Esophagus muscularis mucosa (tissue), 4 donors: ENCODE measurements at places on chromosomes 5 and 9. TPM values are rescaled to one million over a fixed set of nuclear protein-coding genes. Genes with fewer than 3 reads are reported as not detected.

Gene SPAG8
- total RNA-seq: 2.0 TPM

Gene UBLCP1
- 19.7 TPM for total RNA-seq

Gene SEMA6A
- total RNA-seq: 11.6 TPM

Gene FOXI1
- total RNA-seq: not detected

Gene SLC1A3
- 24.9 TPM for total RNA-seq

Gene SLIT3
- 43.6 TPM for total RNA-seq

Gene CCDC69
- total RNA-seq: 341 TPM

Gene CACFD1
- 21.7 TPM for total RNA-seq

DNA sequence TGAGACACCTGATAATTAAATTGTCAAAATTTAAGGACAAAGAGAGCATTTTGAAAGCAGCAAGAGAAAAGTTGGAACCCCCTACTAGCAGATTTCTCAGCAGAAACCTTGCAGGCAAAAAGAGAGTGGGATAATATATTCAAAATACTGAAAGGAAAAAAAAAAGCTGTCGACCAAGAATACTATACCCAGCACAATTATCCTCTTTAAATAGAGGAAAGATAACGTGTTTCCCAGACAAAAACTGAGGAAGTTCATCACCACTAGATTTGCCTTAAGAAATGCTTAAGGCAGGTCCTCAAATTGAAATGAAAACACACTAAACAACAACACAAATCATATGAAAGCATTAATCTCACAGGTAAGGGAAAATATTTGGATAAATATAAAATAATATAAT lies 27.0 kb downstream of the HSD17B3 start:
- H3K36me3 ChIP-seq: no peaks in the 10 kb centered on the region
- H3K27me3 ChIP-seq: no peaks in the 10 kb centered on the region
- no peak for DNase-seq
- no peak overlapping the region for H3K4me3 ChIP-seq

DNA sequence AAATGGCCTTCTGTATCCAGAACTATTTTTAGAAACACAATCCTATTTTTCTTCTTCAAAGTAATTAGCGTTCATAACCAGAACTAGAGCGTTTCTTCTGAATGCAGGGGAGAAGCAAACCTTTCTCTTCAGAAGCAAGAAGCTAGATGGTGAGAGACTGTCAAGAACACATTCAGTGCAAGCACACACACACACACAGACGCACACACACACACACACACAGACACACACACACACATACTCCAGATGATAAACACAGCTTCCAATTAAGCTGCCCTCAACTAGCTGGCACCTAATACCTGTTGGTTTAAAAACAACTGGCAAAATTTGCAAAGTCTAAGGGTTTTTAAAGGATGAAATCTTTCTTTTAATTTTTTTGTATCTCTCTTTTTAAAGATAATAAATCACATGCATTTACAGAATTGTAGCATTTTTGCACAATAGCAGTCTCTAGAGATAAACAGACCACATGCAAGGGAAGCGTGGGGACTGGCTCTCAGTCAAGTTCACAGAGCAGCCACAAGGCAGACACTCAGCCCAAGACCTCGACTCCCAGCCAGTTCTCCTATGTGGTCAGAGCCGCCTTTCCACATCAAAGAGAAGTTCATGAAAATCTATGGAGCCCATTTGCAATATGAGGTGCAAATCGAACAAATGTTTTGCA lies 138.5 kb downstream of the TTLL11 start:
- no peak overlapping the region for H3K27ac ChIP-seq
- no peak for DNase-seq
- H3K27me3 ChIP-seq: no peaks in the 10 kb centered on the region
- H3K4me1 ChIP-seq: peaks cover 7% of the 10 kb centered on the region
- no peak overlapping the region for H3K4me3 ChIP-seq
- H3K36me3 ChIP-seq: no peaks in the 10 kb centered on the region

- no peaks in the 10 kb centered on the region for H3K36me3 ChIP-seq
- no peak for DNase-seq
- H3K27me3 ChIP-seq: no peaks in the 10 kb centered on the region
- H3K4me3 ChIP-seq: no peak overlapping the region
- H3K4me1 ChIP-seq: peaks cover 18% of the 10 kb centered on the region
Measured at GRCh38 chr9:755454-756381, 85.8 kb upstream of the DMRT1 start.

GRCh38 chr5:176742246-176743105 lies 67.9 kb upstream of the UNC5A start:
- peaks cover 39% of the 10 kb centered on the region for H3K27me3 ChIP-seq
- H3K4me3 ChIP-seq: no peak overlapping the region
- DNase-seq: peak; percentile 83

DNA sequence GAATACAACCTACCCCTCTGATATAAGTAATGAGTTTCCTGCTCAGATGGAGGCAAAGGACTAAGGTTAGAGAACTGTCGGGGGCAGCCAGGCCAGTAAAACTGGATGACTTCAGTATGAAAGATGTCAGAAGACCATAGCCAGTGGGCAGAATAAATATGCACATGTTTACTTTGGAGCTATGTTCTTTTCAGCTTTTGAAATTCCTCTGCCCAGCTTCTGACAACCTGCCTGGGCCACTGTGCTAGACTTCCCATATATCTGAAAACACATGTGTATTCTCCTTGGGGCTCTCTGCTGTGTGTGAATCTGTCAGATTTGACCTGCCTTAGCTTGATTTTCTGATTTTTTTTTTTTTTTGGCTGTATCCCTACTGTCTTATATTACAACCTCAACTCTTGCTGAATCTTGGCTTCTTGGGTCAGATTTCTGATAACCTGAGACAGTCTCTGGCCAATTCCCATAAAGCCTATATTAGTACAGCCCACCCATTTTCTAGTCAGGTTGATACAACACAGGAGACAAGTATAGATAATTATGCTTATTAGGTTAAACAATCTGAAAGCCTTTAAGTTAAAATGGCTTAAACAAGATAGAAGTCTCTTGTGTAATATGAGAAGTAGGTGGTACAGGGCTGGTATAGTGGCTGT lies 76.6 kb upstream of the PRLR start:
- no peaks in the 10 kb centered on the region for H3K4me1 ChIP-seq
- H3K36me3 ChIP-seq: no peaks in the 10 kb centered on the region
- no peaks in the 10 kb centered on the region for H3K27me3 ChIP-seq
- no peak for DNase-seq
- H3K27ac ChIP-seq: no peak overlapping the region
- H3K4me3 ChIP-seq: no peak overlapping the region

DNA sequence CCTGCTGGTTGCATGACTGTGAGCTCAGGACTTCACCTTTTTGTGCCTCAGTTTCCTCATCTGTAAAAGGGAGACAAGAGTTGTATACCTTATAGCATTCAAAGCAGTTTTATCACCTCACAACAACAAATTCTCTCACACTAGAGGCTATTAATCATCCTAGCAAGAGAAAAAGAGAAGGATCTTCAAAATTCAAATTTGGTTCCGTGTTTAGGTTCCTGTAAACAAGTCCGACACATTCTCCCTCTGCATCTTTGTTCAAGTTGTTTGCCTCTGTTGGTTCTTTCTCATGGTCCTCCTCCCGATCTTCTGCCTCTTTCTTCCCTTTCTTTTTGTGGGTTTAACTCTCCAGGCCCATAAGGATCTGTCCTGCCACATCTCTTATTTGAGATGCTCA lies 218.0 kb downstream of the PIK3R1 start:
- no peak for DNase-seq
- H3K27ac ChIP-seq: peak overlapping the region; percentile 63
- no peaks in the 10 kb centered on the region for H3K36me3 ChIP-seq
- H3K4me1 ChIP-seq: no peaks in the 10 kb centered on the region
- H3K4me3 ChIP-seq: no peak overlapping the region

DNA sequence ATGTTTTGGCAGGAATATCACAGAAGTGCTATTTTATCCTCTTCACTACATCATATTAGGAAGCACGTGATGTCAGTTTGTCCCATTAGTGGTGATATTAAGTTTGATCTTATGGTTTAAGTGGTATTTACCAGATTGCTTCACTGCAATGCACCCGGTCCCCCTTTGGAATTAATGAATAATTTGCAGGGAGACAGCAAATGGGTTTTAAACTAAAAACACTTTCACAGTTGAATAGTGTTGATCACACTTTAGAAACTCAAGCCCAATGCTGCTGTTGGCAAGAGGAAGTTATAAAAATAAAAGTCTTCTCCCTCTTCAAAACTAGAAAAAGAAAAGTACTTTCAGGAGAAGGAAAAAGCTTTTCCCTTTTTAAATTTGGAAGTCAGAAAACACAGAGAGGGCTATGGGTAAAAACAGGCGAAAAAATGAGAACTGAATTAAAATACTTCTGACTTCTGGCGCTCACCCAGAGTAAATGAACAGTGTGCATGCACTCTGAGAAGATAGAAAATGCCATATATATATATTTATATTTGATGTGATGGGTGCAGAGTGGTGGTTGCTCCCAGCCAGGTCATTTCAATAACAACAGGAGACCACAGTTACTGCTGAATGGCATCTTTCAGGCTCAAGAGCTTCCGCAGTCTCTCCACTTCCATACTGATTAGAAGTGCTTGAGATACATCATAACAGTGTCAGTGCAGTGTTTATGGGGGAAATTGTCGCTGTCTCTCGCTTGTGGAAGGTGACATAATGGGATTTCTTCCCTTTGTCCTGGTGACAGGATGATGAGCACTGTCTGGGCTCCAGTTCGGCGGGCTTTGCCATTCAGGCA lies 278.0 kb downstream of the ZSWIM6 start:
- no peaks in the 10 kb centered on the region for H3K4me1 ChIP-seq
- DNase-seq: no peak
- H3K27ac ChIP-seq: no peak overlapping the region

DNA sequence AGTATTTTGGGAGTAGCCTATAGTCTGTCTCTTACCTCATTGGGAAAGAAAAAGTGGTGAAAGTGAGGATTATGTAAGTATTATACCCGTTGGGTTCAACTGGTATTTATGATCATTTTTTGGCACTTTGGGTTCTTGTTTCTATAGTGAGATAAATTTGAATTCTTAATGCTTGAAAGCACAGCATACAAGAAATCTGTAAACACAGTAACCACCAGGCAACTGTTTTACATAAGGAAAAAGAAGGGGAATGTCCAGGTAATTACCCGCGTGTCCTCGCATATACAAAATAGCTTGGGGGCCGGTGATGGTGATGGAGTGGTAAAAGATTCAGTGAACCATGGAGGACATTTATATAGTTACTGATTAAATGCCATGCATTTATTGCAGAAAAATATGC lies 60.5 kb downstream of the BASP1 start:
- H3K27me3 ChIP-seq: no peaks in the 10 kb centered on the region
- no peak for DNase-seq
- H3K4me3 ChIP-seq: no peak overlapping the region
- H3K27ac ChIP-seq: no peak overlapping the region
- H3K36me3 ChIP-seq: no peaks in the 10 kb centered on the region
- no peaks in the 10 kb centered on the region for H3K4me1 ChIP-seq

- no peak for DNase-seq
- H3K27me3 ChIP-seq: no peaks in the 10 kb centered on the region
- peaks cover 8% of the 10 kb centered on the region for H3K36me3 ChIP-seq
- no peak overlapping the region for H3K27ac ChIP-seq
- no peak overlapping the region for H3K4me3 ChIP-seq
Measured at GRCh38 chr5:136039202-136039601, 10.4 kb downstream of the TGFBI start.

DNA sequence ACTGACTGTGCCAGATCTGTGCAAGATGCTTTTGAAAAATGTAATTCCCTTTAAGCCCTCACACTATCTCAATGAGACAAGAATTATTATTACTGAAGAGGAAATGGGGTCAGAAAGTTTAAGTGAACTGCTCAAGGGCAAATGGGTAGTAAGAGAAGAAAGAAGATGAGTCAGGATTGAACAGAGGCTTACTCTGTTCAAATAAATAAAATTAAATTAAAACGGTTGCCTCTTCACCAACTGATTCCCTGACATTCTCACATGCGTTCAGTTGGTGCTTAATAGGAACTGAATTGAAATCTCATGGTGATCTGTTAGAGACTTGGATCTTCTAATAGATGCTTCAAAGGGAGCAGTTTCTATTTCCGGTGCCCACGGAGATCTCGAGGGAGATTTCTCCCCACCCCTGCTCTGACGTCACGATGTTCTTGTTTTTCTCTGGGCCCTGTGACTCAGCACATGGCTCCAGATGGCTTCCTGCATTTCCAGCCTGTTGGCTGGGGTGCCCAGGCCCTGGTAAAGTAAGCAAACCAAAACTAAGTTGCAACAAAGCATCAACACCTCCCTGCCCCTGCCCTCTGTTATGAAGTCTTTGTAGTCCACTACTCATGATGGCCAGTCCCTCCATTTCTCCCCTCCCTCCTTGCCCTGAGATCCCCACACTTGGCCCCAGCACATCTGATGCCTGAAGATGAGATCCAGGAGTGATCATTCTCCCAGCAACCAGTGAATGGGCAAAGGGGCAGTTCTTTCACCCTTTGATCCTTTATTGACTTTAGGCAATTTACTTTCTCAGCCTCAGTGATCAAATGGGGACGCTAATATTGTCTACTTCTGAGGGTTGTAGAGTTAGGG lies 106.1 kb upstream of the CPEB4 start:
- peaks cover 19% of the 10 kb centered on the region for H3K4me1 ChIP-seq
- peak; percentile 96 for DNase-seq

GRCh38 chr5:138177941-138178515 lies 402 bp downstream of the BRD8 start:
- H3K27me3 ChIP-seq: no peaks in the 10 kb centered on the region
- H3K36me3 ChIP-seq: peaks cover 47% of the 10 kb centered on the region
- peak overlapping the region; percentile 90 for H3K27ac ChIP-seq
- H3K4me3 ChIP-seq: peak overlapping the region; percentile 86
- H3K4me1 ChIP-seq: peaks cover 19% of the 10 kb centered on the region

- no peaks in the 10 kb centered on the region for H3K27me3 ChIP-seq
- peaks cover 18% of the 10 kb centered on the region for H3K36me3 ChIP-seq
- peaks cover 12% of the 10 kb centered on the region for H3K4me1 ChIP-seq
- H3K27ac ChIP-seq: no peak overlapping the region
- H3K4me3 ChIP-seq: no peak overlapping the region
Measured at GRCh38 chr5:112895682-112896081, 26.3 kb downstream of the REEP5 start.

DNA sequence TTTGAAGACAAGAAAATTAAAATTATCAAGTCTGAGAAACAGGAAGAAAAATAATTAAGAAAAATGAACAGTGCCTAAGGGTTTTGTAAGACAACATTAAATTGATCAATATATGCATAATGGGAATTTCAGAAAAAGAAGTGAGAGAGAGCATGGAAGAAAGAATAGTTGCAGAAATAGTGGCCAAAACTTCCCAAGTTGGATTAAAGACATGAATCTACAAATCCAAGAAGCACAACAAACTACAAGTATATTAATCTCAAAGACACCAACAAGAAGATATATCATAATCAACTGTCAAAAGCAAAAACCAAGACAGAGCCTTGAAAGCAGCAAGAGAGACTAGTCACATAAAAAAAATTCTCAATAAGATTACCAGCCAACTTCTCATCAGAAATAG lies 488.0 kb downstream of the RASEF start:
- H3K4me1 ChIP-seq: no peaks in the 10 kb centered on the region
- H3K36me3 ChIP-seq: no peaks in the 10 kb centered on the region
- H3K27ac ChIP-seq: no peak overlapping the region

- H3K36me3 ChIP-seq: no peaks in the 10 kb centered on the region
- no peak overlapping the region for H3K4me3 ChIP-seq
- no peaks in the 10 kb centered on the region for H3K27me3 ChIP-seq
Measured at GRCh38 chr5:35031276-35031675, 16.5 kb downstream of the AGXT2 start.
